ENCODE measurements at places on chromosomes 7 and 10. TPM values are rescaled to one million over a fixed set of nuclear protein-coding genes. Genes with fewer than 3 reads are reported as not detected.
A peak's percentile ranks its signal among the peaks of the same experiment; 100 is the strongest.

- H3K4me3 ChIP-seq: no peak overlapping the region
- no peak for DNase-seq
- no peaks in the 10 kb centered on the region for H3K27me3 ChIP-seq
Observed at GRCh38 chr7:116483271-116483942, 16.1 kb upstream of the CAV2 start.

DNA sequence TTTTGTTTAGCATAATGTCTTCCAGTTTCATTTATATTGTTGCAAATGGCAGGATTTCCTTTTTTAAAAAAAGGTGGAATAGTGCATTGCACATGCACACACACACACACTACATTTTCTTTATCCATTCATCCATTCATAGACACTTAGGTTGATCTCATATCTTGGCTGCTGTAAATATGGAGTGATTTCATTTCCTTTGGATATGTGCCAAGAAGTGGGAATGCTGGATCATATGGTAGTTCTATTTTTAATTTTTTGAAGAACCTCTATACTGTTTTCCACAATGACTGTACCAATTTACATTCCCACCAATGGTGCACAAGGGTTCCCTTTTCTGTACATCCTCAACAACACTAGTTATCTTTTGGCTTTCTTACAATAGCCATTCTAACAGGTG is 68.9 kb downstream of the EBLN1 start:
- no peaks in the 10 kb centered on the region for H3K4me1 ChIP-seq
- H3K4me3 ChIP-seq: no peak overlapping the region
- no peaks in the 10 kb centered on the region for H3K27me3 ChIP-seq
- H3K27ac ChIP-seq: no peak overlapping the region

EZH2 gene
- 30.4 TPM for total RNA-seq

GRCh38 chr7:133207687-133208086 is 45.2 kb upstream of the EXOC4 start:
- no peak overlapping the region for H3K27ac ChIP-seq
- H3K4me3 ChIP-seq: no peak overlapping the region
- 0 out of 3 replicates have a peak, but pooled peaks cover 3% of the 10 kb centered on the region for H3K27me3 ChIP-seq
- DNase-seq: peak; percentile 21
- H3K4me1 ChIP-seq: no peaks in the 10 kb centered on the region

GRCh38 chr7:133545618-133546017 is 292.7 kb downstream of the EXOC4 start:
- no peak overlapping the region for H3K27ac ChIP-seq
- no peak overlapping the region for H3K4me3 ChIP-seq
- H3K27me3 ChIP-seq: no peaks in the 10 kb centered on the region
- H3K36me3 ChIP-seq: no peaks in the 10 kb centered on the region
- H3K4me1 ChIP-seq: no peaks in the 10 kb centered on the region
- no peak for DNase-seq

GRCh38 chr10:124992462-124993344 is 50.8 kb downstream of the ZRANB1 start:
- H3K27me3 ChIP-seq: 0 out of 2 replicates have a peak, but pooled peaks cover 1% of the 10 kb centered on the region
- H3K27ac ChIP-seq: no peak overlapping the region
- no peak overlapping the region for H3K4me3 ChIP-seq
- H3K36me3 ChIP-seq: peaks cover 2% of the 10 kb centered on the region

CYP2C19 gene
- not detected for total RNA-seq

GRCh38 chr7:90832726-90833125 is 236.6 kb downstream of the CDK14 start:
- no peak for DNase-seq
- H3K4me3 ChIP-seq: no peak overlapping the region
